Activated B cell treated with CpG ODN at 0.5 μM for 24 hours (primary cell): ENCODE measurements at places on chromosomes 7 and 10. TPM values are rescaled to one million over a fixed set of nuclear protein-coding genes. Genes with fewer than 3 reads are reported as not detected.

Gene SNX8
- 175 and 181 TPM in 2 replicates for total RNA-seq

Gene ABCA13
- total RNA-seq = not detected in 2 replicates

Gene SFRP4
- total RNA-seq = not detected in 2 replicates

Gene NFE2L3
- total RNA-seq = 2.7 and 3.0 TPM in 2 replicates

Gene GOLGA7B
- 0.04 TPM in 1 of 2 replicates, not detected in the other for total RNA-seq

Gene WDR86
- 0.33 and 0.49 TPM in 2 replicates for total RNA-seq

Gene HHEX
- 50.3 and 55.1 TPM in 2 replicates for total RNA-seq

Gene C10orf62
- total RNA-seq = not detected in 2 replicates

Gene IFIT1B
- total RNA-seq = not detected in 2 replicates

Gene FAS
- 18.2 and 22.6 TPM in 2 replicates for total RNA-seq

Gene OGDH
- total RNA-seq = 79.5 and 81.7 TPM in 2 replicates

Gene GCK
- 0.13 and 0.44 TPM in 2 replicates for total RNA-seq

Gene LIPJ
- total RNA-seq = 0.07 and 0.31 TPM in 2 replicates

Gene RBM28
- total RNA-seq = 45.7 and 54.4 TPM in 2 replicates

Gene SP4
- total RNA-seq = 23.6 and 28.7 TPM in 2 replicates

Gene LRRC61
- 10.7 and 11.0 TPM in 2 replicates for total RNA-seq

Gene C7orf33
- not detected in 2 replicates for total RNA-seq

Gene SLC4A2
- total RNA-seq = 69.1 and 72.5 TPM in 2 replicates

Gene FAM25G
- total RNA-seq = 1.2 TPM in 1 of 2 replicates, not detected in the other

Gene CUZD1
- total RNA-seq = 2.2 and 2.5 TPM in 2 replicates

Gene MBL2
- not detected in 2 replicates for total RNA-seq

Gene LBX1
- total RNA-seq = not detected in 2 replicates

Gene GPR146
- 6.2 and 6.9 TPM in 2 replicates for total RNA-seq

Gene ADAM22
- total RNA-seq = 0.71 and 0.88 TPM in 2 replicates

Gene TMEM229A
- not detected in 2 replicates for total RNA-seq

Gene BAMBI
- total RNA-seq = 0.16 and 0.32 TPM in 2 replicates

Gene GTPBP10
- 28.8 and 29.5 TPM in 2 replicates for total RNA-seq

Gene GDF10
- total RNA-seq = not detected in 2 replicates

Gene TMEM184A
- total RNA-seq = not detected in 2 replicates

Gene ATAD1
- total RNA-seq = 34.7 and 42.6 TPM in 2 replicates

Gene TMEM176A
- not detected in 2 replicates for total RNA-seq

Gene CALHM3
- not detected in 2 replicates for total RNA-seq

Gene DDC
- total RNA-seq = not detected in 2 replicates

Gene ELN
- not detected in 2 replicates for total RNA-seq

Gene MAPK8
- 25.8 and 25.9 TPM in 2 replicates for total RNA-seq

Gene MALSU1
- 42.0 and 42.6 TPM in 2 replicates for total RNA-seq

Gene DNAJC12
- 0.31 TPM in 1 of 2 replicates, not detected in the other for total RNA-seq

Gene ADRB1
- total RNA-seq = not detected in 2 replicates

Gene GPR85
- not detected in 2 replicates for total RNA-seq

Gene INSYN2A
- not detected in 2 replicates for total RNA-seq

Gene WNT8B
- not detected in 2 replicates for total RNA-seq

Gene IGFBP1
- not detected in 2 replicates for total RNA-seq

Gene CDHR1
- 2.8 and 3.7 TPM in 2 replicates for total RNA-seq

Gene SERPINE1
- total RNA-seq = not detected in 2 replicates

Gene STEAP1
- total RNA-seq = 0.80 and 0.86 TPM in 2 replicates

Gene SLC16A9
- total RNA-seq = 0.81 and 1.2 TPM in 2 replicates

Gene CPXM2
- not detected in 2 replicates for total RNA-seq

Gene GSTO2
- total RNA-seq = 0.56 and 0.91 TPM in 2 replicates

Gene DOCK4
- total RNA-seq = 0.61 and 0.73 TPM in 2 replicates

Gene PSPH
- 7.9 and 9.0 TPM in 2 replicates for total RNA-seq

Gene SPDYE8
- not detected in 2 replicates for total RNA-seq

Gene TDRD1
- total RNA-seq = 0.33 and 0.59 TPM in 2 replicates

Gene ANKRD30A
- total RNA-seq = not detected in 2 replicates

Gene PON1
- not detected in 2 replicates for total RNA-seq

Gene FKBP6
- not detected in 2 replicates for total RNA-seq

Gene DPY19L1
- total RNA-seq = 10.0 and 13.6 TPM in 2 replicates

Gene MLXIPL
- total RNA-seq = not detected in 2 replicates

Gene COL26A1
- total RNA-seq = not detected in 2 replicates
